ENCODE measurements at places on chromosomes 1 and 21. TPM values are rescaled to one million over a fixed set of nuclear protein-coding genes. Genes with fewer than 3 reads are reported as not detected.

DNA sequence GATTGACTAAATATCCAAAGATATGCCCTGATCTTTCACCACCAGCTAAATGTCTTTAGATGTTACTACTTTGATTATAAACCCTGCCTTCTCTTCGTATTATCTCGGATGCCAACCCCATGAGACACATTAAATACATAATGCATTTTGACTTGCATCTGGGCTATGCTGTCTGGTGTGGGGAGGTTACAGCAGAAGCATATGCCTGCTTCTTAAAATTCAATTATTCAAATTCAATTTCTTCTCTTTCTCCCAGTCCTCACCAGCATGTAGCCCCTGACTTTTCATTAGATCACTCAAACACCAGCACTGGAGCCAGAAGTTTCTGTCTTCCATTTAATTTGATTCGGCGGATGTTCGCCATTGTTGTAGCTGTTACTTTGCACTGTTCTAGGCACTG is 360.7 kb upstream of the CAMK1G start:
- no peaks in the 10 kb centered on the region for H3K4me1 ChIP-seq
- DNase-seq, result no peak
- H3K27ac ChIP-seq, result no peak overlapping the region
- no peaks in the 10 kb centered on the region for H3K27me3 ChIP-seq
- H3K4me3 ChIP-seq, result no peak overlapping the region

The SELL gene
- total RNA-seq, result 151 TPM

The NHLH1 gene
- total RNA-seq, result 0.46 TPM

GRCh38 chr1:29932626-29933025 is 696.3 kb downstream of the PTPRU start:
- no peak for DNase-seq
- no peak overlapping the region for H3K27ac ChIP-seq
- H3K36me3 ChIP-seq, result no peaks in the 10 kb centered on the region
- H3K4me3 ChIP-seq, result no peak overlapping the region

DNA sequence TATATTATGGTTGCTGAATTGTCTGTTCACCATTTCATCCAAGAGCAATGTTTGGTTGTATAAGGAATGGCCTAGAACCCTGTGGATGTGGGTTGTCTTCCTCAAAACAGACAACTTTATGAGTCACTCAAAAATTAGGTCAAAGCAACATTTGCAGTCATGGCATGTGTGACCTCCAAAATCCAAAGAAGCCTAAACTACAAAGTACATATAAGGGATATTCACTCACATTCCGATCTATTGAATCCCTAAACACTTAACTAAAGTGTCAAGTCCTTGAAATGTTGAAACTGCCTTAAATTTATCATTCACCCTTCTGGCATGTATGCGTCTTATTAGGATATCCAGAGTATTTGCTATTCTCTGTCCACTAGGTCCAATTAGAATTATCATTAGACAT is 491.5 kb downstream of the NUF2 start:
- no peaks in the 10 kb centered on the region for H3K4me1 ChIP-seq
- no peaks in the 10 kb centered on the region for H3K36me3 ChIP-seq
- H3K4me3 ChIP-seq, result no peak overlapping the region
- H3K27me3 ChIP-seq, result no peaks in the 10 kb centered on the region
- no peak for DNase-seq

DNA sequence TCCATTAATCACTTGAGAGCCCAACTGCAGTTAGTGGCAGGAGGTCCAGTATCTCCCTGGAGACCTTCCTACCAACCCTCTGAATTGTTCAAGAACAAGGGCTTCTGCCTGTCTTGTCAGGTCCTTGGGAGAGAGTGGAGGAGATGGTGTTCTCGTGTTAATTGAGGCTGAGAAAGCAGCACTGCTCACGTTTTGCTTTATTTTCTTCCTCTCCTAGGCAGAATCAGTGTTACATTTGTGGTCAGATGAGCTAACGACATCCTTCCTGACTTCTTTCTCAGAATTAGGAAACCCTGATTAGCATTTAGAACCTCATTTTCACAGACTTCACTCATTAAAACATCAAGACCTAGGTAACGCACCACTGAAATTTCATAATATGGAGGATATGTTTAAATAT is 26.4 kb upstream of the LRIG2 start:
- H3K4me1 ChIP-seq, result peaks cover 18% of the 10 kb centered on the region
- no peak overlapping the region for H3K27ac ChIP-seq
- peaks cover 6% of the 10 kb centered on the region for H3K27me3 ChIP-seq
- no peaks in the 10 kb centered on the region for H3K36me3 ChIP-seq
- H3K4me3 ChIP-seq, result no peak overlapping the region

- DNase-seq, result no peak
- H3K4me1 ChIP-seq, result no peaks in the 10 kb centered on the region
- H3K36me3 ChIP-seq, result no peaks in the 10 kb centered on the region
- H3K4me3 ChIP-seq, result no peak overlapping the region
These were observed 121.9 kb downstream of the RGS21 start for GRCh38 chr1:192438737-192439136.

The ASCL5 gene
- total RNA-seq, result not detected

The S100A14 gene
- not detected for total RNA-seq

The SPRR2B gene
- not detected for total RNA-seq
